ENCODE measurements at places on chromosomes 5 and 9.

- no peak for DNase-seq
These were observed 46.9 kb upstream of the HSPA9 start for GRCh38 chr5:138622051-138622450.

- no peak for DNase-seq
These were observed 213.5 kb downstream of the FOXD4L6 start for GRCh38 chr9:40914772-40915659.

GRCh38 chr5:33184367-33184766 lies 256.4 kb upstream of the TARS1 start:
- no peak for DNase-seq

DNA sequence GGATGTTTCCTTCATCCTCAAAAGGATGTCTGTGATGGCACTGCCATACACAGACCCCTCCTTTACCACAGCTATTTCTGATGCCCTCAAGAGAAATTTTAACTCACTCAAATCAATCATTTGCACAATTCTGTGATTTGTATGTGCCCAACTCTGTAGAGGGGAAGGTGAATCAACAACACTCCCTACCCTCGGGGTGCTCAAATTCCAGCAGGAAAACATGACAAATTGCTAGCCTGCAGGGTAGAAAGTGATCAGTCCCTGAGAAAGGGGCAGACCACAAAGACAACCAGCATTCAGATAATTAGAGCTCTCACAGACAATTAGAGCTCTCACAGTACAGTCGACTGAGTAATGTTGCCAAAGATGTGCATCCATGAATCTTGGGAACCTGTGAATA lies 45.3 kb upstream of the FOXE1 start:
- no peak for DNase-seq

DNA sequence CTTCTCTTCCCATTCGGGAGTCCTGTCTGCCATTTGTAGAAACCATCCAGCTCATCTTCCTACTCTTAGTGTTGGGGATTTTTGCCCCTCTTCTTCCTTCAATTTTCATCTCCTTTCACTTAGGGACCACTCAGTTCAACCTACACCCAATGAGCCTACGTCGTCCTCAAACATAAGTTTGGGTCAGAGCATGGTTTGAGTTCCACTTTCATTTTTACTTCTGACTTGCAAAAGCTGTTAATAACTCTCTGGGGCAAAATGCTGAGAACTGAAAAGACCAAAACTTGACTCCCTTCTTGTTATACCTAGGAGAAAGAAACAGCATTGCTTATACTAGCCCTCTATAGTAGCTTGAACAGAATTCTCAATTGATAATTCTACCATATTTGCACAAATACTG lies 381.5 kb upstream of the MPDZ start:
- DNase-seq, result no peak

DNA sequence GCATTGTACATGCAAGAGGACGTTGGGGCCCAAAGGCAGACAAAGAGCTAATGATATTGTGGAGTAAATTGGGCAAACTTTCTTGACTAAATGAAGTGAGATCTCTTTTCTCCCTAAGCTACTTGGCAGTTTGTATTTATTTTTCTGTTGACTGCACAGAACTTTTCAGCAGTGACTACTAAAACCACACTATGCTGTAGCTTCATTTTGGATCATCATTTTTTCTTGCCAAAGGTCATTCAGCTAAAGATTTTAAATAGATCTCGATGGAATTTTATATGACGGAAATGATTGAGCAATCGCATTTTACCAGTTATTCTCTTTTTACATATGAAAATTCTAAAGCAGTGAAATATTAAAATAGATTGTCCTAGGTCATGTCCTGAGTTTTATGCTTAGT lies 286.1 kb upstream of the ACTBL2 start:
- DNase-seq, result no peak

GRCh38 chr5:97553604-97554452 lies 370.8 kb upstream of the RIOK2 start:
- DNase-seq, result no peak

DNA sequence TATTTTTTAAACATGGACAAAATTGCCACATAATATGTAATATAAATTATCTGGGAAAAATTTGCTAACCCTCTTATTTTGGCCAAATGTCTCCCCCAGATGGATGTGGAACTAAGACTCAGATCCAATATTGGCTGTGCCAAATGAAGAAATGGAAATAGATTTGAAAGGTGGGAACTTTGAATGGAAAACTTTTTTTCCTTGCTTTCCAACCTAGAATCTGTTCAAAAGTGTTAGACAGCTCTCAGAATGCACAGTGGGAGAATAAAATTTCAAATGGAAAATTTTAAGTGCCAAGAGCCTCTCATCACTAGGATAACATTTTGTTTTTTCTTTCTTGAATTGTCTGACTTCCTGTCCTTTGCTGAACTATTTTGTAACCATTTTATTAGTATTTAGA lies 142.6 kb upstream of the GAS1 start:
- no peak for DNase-seq

- no peak for DNase-seq
These were observed 146.4 kb downstream of the GRIA1 start for GRCh38 chr5:153636670-153637451.

- DNase-seq, result no peak
These were observed 596 bp downstream of the IRF1 start for GRCh38 chr5:132489871-132490483.

- no peak for DNase-seq
These were observed 34.2 kb downstream of the MTAP start for GRCh38 chr9:21836437-21837161.

GRCh38 chr9:34502891-34503290 lies 19.9 kb downstream of the ENHO start:
- no peak for DNase-seq

GRCh38 chr9:136153381-136154065 lies 34.8 kb upstream of the TMEM250 start:
- DNase-seq, result no peak

- DNase-seq, result no peak
These were observed 7.1 kb downstream of the FPGS start for GRCh38 chr9:127809540-127810377.

DNA sequence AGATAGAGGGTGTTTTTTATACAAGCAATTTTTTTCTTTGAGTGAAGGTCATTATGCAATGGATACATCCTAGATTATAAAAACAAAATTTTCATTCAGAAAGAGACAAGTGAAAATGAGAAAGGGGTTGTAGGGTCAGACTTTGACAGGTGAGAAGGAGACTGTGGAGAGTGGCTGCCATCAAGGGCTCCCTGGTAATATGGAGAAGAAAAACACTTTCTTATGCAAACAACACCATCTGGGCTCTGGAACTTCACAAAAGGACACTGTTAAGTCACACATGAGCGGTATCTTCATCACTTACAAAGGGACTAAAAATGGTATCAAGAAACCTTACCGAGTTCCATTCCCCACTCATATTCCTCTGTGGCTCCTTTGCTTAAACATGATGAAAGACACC lies 23.5 kb downstream of the C7 start:
- DNase-seq, result no peak

GRCh38 chr9:5569409-5569808 lies 59.1 kb downstream of the PDCD1LG2 start:
- DNase-seq, result no peak

- no peak for DNase-seq
These were observed 73.2 kb upstream of the SMARCA2 start for GRCh38 chr9:1941989-1942388.

- DNase-seq, result peak; percentile 41
These were observed 69.2 kb upstream of the S1PR3 start for GRCh38 chr9:88922091-88922490.

- DNase-seq, result peak; percentile 88
These were observed 16.0 kb downstream of the TRAF2 start for GRCh38 chr9:136902259-136902821.

DNA sequence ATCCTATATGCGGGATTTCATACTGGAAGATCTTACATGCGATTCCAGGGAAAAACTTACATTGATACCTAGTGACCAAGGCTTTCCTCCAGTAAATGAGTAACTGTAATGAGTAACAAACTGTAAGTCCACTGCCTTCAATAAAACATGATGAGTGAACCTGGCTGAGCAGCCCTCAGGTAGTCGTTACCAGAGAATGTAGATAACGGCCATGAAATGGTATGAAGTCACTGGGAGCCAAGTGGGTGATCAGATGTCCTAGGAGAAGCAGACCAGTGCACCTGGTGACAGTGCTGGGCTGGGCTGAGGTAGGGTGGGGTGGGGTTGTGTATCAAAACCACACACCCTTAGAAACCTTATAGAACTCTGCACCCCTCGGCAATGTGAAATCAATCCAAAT lies 203.6 kb downstream of the ALDH1A1 start:
- DNase-seq, result no peak

DNA sequence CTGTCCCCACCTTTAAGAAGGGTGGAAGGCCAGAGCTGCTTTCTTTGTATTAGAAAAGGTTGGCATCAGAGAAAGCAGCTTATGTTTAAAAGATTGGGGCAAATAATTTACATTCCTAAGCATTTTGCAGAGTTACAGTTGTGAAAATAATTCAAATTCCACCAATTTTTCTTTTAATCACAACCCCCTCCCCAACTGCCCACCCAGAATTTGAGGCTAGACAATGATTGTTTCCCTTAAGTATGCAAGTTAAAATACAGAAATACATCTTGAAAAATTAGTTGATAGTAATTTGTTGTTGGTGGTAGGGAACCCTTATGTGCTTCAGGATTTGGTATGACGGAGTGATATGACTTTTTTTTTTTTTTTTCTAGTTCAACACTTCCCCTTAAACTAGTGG lies 133.0 kb downstream of the ZSWIM6 start:
- no peak for DNase-seq

DNA sequence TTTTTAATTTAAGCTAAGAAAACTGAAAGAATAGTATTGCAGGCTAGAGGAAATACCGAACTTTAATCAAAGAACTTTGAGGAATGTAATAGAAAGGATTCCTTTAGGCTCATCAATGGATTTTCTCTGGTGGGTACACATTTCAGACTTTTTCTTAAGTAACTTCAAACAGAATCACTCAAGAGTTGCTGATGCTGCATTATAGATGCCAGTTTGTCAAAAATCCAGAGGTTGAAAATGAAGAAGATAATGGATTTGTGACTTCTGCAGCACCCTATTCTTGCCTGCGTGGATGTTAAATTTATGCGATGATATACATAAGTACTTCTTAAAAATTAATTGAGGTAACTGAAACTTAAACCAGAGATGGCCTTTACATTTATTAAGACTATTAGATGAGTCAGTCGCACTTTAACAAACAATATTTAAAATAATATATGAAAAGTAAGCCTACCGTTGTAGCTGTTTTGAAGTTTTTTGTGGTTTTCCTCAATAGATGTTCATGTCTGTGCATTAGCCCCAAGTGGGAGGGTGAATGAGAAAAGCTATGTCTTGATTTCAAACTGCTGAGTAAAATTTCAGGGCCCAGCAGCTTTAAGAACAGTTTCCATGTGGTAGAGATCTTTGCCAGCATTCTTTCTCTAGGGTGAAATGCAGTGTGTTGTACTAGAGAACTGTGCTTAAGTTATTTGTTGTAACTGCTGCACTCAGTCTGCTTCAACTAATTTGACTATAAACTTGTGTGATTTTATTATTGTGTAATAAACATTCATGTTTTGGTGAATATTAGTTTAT lies at the start of gene OGN:
TSS of gene OGN (minus strand) at position 537 of the 795 bp plus-strand sequence. CDS start 1,171 bp downstream, outside the sequence.
- DNase-seq, result no peak

DNA sequence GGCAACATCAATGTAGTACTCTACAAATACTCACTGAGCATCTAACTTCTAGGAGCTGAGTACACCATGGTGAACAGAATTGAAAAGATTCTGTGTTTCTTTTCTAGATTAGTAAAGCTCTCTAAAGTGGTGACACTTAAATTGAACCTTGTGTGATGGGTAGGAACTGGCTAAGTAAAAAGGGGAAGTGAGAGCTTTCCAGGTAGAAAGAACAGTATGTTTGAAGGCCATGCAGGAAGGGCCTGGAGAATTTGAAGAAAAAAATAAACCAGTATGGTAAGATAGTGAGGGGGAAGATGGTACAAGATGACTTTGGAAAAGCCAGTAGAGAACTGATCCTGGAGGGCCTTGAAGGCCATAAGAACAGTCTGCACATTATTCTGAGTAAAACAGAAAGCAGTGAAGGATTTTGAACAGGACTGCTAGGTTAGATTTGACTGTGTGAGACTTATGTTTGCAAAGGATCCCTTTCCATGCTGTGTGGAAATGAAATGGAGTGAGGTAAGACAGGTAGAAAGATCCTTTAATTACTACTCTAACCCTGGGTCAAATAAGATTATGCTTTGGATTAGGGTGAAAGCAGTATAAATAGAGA lies 46.7 kb upstream of the UBQLN1 start:
- DNase-seq, result no peak

GRCh38 chr5:51387884-51388275 lies 4.6 kb downstream of the ISL1 start:
- no peak for DNase-seq

- DNase-seq, result no peak
These were observed 581.5 kb downstream of the CCDC171 start for GRCh38 chr9:16134351-16134750.

DNA sequence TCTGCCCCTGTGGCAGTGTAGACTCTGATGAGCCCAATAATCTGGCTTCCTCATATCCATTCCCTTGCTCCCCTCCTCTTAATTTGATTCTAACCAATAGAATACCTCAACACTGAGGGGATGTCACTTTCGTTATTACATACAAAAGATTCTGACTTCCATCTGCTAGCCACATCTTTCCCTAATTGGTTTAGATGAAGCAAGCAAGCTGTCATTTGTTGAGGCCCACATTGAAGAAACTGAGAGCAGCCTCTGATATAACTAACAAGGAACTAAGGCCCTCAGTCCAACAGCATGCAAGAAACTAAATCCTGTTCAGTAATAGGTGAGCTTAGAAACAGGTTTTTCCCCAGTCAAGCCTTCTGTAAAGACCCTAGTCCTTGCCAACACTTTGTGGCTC lies 5.8 kb downstream of the ADAMTS6 start:
- DNase-seq, result no peak

DNA sequence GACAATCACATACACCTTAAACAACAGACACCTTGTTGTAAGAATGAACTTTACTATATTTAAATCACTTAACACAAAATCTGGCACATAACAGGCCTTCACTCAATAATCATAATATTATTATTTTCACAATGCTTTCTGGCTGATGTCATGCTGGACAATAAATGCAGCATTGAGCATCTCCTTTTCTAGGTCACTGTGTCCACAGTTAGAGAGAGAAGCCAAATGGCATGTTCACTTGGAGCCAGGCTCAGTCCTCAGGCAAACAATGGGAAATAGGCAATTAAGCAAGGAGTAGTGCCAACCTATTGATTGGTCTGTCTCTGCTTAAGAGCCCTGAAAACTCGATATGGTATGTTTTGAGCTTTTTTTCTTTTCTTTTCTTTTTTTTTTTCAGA lies 50.6 kb upstream of the KLF4 start:
- DNase-seq, result no peak

Data from stimulated activated CD4-positive, alpha-beta T cell treated with anti-CD3 and anti-CD28 coated beads, Interleukin-12 subunit alpha, Interleukin-12 subunit beta, amount 100 ng/mL, for 24 hours (primary cell).